ENCODE measurements at places on chromosomes 5 and 9. TPM values are rescaled to one million over a fixed set of nuclear protein-coding genes. Genes with fewer than 3 reads are reported as not detected.

- H3K4me3 ChIP-seq, result no peak overlapping the region
- no peaks in the 10 kb centered on the region for H3K4me1 ChIP-seq
- no peaks in the 10 kb centered on the region for H3K27me3 ChIP-seq
- H3K27ac ChIP-seq, result no peak overlapping the region
Measured at GRCh38 chr5:84281383-84281782, 103.3 kb downstream of the EDIL3 start.

DNA sequence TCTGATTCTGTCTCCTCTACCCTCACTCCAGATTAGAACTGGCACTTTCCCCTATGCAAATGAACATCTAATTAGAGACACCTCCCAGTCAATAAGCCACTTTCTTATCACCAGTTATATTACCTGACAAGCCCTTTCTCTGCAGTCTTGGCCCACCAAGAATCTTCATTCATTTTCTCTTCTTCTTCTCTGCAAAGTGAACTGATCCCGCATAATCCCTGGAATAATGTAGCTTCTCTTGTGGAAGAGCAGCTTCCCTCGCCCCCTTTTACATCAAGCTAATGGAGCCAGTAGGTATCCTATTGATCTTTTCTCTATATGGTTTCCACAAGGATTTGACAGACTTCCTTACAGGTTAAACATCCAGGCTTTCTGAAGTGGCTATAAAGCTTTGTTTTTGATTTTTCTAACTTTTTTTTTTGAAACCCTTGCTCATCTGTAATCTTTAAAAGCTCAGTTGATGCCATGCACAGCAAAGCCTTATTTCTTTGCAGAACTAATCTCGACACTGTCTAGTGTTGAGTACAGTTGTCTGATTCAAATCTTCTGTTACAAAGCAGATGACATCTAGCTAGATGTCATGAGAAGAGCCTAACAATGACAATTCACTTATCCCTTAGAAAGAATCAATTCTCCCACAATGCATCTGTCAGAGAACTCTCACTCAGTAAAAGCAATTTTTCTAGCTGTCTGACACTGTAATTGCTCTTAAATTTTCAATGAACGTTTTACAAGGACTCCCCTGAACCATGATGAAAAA, 281.4 kb downstream of the ISL1 start:
- H3K27ac ChIP-seq, result no peak overlapping the region
- no peaks in the 10 kb centered on the region for H3K27me3 ChIP-seq
- H3K4me1 ChIP-seq, result no peaks in the 10 kb centered on the region

- no peak overlapping the region for H3K27ac ChIP-seq
- no peak for DNase-seq
- no peak overlapping the region for H3K4me3 ChIP-seq
- no peaks in the 10 kb centered on the region for H3K36me3 ChIP-seq
- H3K27me3 ChIP-seq, result no peaks in the 10 kb centered on the region
- H3K4me1 ChIP-seq, result no peaks in the 10 kb centered on the region
Measured at GRCh38 chr5:179243333-179243732, 101.9 kb downstream of the ADAMTS2 start.

- H3K27ac ChIP-seq, result no peak overlapping the region
- no peaks in the 10 kb centered on the region for H3K4me1 ChIP-seq
- no peaks in the 10 kb centered on the region for H3K27me3 ChIP-seq
Measured at GRCh38 chr5:168669668-168670378, 90.7 kb upstream of the PANK3 start.

DNA sequence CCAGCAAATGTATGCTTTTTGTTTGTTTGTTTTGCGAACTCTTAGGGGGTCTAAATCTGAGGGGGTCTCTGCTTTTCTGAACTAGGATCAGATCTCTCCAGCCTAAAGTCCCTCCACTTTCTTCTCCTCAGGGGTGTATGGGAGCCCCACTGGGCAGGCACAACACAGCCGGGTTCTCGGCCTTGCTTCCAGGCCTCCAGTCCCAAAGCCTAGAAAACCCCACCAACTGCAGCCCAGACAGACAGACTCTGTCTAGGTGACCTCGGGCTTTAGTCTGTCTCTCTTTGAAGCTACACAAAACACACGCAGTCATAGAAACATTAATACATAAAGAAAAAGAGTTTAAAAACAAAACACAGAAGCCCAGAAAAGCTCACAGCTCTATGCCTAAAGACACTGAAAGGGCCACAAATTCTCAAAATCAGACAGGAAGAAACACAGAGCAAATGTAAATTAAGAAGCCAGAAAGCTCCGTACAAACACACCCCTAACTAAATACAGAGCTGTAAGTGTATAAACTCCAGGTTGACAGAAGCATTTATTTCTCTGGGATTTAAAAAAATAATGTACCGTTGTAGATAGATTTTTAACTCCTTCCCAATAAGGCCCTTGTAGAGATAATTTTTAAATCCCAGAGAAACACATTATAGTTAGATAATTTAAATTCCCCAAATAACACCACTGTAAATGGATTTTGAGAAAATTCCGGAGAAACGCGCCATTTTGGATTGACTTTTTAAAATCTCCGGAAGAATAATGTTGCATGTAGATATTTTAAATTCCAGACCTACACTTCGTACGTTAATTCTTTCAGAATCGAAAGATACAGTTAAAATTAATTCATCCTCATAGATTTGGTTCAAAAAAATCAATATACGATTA, 2.0 kb downstream of the PITX1 start:
- peaks cover 13% of the 10 kb centered on the region for H3K4me1 ChIP-seq
- no peak overlapping the region for H3K27ac ChIP-seq
- no peak overlapping the region for H3K4me3 ChIP-seq
- no peaks in the 10 kb centered on the region for H3K36me3 ChIP-seq

- DNase-seq, result no peak
- H3K36me3 ChIP-seq, result no peaks in the 10 kb centered on the region
- H3K27ac ChIP-seq, result no peak overlapping the region
- no peaks in the 10 kb centered on the region for H3K27me3 ChIP-seq
Measured at GRCh38 chr5:92599217-92599810, 981.7 kb downstream of the NR2F1-AS1 start.

- no peak overlapping the region for H3K4me3 ChIP-seq
- no peaks in the 10 kb centered on the region for H3K4me1 ChIP-seq
- no peaks in the 10 kb centered on the region for H3K27me3 ChIP-seq
- no peaks in the 10 kb centered on the region for H3K36me3 ChIP-seq
- H3K27ac ChIP-seq, result no peak overlapping the region
- DNase-seq, result no peak
Measured at GRCh38 chr9:13787234-13787833, 507.8 kb upstream of the MPDZ start.

DNA sequence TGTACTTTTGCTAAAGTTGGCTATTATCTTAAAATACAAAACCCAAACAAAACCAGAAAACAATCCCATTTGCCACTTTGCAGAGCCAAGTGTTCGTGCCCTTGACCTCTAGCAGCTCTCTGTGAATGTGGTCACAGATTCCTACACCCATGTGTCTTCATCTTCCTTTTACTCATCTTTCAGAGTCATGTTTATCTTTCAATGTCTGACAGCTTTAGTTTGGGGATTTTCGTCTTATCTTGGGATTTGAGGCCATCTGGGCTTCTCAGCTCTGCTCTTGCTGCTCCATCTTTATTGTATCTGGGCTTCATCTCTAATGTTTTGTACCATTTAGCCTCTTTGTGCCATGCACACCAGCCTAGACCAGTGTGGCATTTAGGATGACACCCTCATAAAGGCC, 81.0 kb downstream of the DAPK1 start:
- no peaks in the 10 kb centered on the region for H3K4me1 ChIP-seq
- H3K27ac ChIP-seq, result no peak overlapping the region
- no peak overlapping the region for H3K4me3 ChIP-seq
- H3K36me3 ChIP-seq, result no peaks in the 10 kb centered on the region
- H3K27me3 ChIP-seq, result no peaks in the 10 kb centered on the region

GRCh38 chr9:2924380-2924768, 80.5 kb upstream of the PUM3 start:
- no peak overlapping the region for H3K27ac ChIP-seq
- no peak for DNase-seq
- no peaks in the 10 kb centered on the region for H3K36me3 ChIP-seq
- H3K4me1 ChIP-seq, result no peaks in the 10 kb centered on the region
- H3K27me3 ChIP-seq, result no peaks in the 10 kb centered on the region

The GAS1 gene
- total RNA-seq, result 0.12 TPM

The FBXL7 gene
- total RNA-seq, result not detected

The SLC34A3 gene
- total RNA-seq, result not detected

Measured in CD4-positive, CD25-positive, alpha-beta regulatory T cell (primary cell).